ENCODE measurements at places on chromosomes 3 and 15.

DNA sequence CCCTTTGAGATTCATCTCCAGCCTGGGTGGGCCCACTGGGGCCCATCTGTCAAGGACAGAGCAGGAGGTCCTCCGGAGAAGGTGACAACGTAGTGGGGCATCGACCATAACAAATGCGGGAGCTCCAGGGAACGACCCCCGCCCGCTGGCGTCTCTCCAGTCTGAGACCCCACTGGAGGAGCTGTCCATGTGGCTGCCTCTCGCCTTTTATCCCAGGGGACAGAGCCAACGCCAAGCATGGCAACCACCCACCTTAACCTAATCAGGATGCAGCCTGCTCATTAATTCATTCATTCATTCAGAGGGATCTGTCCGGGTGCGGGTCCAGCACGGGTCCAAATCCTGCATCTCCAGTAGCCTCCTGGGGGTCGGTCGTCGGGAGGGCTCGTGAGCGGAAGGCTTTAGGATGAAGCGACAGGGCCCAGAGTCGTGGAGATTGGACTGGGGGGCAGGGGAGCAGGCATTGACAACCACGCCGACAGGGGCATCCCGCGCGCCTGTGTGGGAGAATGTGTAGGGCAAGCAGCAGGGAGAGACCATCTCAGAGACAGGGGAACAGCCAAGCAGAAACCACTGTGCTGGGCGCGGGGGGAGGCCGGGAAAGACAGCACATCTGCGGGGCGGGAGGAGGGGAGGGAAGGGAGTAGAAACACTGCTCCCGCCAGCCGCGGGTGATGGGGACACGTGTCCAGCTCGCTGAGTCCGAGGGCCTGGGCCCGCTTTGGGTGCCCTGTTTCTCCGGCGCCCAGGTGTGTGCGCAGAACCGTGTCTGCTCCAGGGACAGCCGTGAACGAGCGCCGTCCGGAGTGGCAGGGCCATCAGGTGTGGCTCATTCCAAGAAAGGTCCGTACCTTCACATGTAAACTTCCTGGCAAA is 1.9 kb downstream of the PIGZ start:
- ATAC-seq, result no peak

DNA sequence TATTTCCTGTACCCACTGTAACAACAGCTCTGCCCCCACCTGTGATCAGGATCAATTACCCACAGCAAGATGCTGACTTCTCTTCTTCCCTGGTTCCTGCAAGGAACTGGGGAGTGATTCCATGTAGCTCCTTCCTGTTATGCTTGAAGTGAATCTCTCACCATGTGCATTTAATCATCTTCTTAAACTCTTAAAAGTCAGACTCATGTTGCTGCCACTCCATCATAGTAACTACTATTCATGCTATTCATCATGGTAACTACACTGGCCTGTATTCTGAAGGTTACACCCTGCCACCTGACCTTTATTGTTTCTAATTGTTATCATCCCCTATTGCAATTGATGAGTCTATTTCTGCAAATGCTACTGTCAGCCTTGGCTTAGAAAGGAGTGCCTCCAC is 89.5 kb downstream of the SUCNR1 start:
- ATAC-seq, result no peak

DNA sequence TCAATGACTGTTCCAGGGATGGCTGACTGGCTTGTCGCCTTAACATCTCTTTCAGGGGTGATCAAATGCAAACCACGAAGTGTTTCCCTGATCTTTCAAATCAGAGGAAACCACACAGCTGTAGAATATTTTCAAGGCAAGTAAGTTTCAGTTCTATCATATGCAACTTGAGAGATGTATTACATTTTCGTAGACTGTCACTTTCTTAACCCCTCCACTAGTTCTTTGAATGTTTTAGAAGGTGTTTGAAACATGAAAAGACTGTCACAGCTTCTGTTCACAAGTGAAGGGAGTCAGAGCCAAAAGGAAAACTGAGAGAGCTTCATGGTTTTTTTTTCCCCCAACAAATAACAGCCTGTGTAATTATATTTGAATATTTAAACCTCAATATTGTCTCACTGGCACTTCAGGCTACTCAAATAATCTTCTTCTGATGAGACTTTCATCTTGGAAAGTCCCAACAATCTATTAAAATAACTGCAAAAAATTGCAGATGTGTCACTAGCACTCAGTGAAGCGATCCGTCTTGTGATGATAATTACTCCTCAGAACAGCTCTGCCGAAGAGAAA is 25.9 kb upstream of the CAPN7 start:
- peak; percentile 68 for ATAC-seq

DNA sequence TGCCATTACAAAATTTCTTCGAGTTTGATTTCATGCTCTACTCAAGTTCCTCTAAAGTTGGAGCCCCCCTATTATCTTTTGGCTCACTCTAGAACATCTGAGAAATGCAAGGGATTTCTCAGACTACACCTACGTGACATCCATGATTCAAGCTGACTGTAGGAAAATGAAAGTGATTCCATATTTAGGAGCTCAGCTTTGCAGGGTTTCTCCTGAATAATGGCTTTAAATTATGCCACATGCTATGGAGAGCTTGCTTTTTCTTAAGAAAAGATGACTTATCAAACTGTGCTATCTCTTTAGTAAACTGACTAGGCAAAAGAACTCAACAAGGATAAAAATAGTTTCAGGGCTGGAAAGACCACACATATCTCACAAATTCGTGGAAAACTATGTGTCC is 292.1 kb downstream of the LSAMP start:
- ATAC-seq, result no peak

- no peak for ATAC-seq
Measured at GRCh38 chr15:67805666-67806516, 19.4 kb upstream of the SKOR1 start.

All from stimulated activated memory B cell treated with anti-CD40 and anti-IgM and Interleukin-4, amounts not matched to agents 10 μg/mL and 1 μg/mL and 100 μg/mL, for 72 hours (primary cell).